ENCODE measurements at places on chromosomes 1 and 21.

DNA sequence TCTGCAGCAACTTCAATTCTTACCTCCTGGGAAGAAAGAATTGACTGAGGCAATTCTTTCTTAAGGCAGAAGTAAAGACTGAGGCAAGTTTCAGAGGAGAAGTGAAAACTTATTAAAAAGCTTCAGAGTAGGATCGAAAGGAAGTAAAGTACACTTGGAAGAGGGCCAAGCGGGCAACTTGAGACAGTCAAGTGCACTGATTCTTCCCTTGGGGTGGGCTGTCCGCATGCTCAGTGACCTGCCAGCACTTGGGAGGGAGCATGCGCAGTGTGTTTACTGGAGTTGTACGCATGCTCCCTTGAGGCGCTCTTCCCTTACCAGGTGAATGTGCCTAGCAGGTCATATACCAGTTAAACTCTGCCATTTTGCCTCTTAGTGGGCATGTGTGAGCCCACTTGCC lies 55.3 kb upstream of the NBPF3 start:
- no peak for DNase-seq

GRCh38 chr1:180893614-180894013 lies 19.1 kb upstream of the KIAA1614 start:
- no peak for DNase-seq

DNA sequence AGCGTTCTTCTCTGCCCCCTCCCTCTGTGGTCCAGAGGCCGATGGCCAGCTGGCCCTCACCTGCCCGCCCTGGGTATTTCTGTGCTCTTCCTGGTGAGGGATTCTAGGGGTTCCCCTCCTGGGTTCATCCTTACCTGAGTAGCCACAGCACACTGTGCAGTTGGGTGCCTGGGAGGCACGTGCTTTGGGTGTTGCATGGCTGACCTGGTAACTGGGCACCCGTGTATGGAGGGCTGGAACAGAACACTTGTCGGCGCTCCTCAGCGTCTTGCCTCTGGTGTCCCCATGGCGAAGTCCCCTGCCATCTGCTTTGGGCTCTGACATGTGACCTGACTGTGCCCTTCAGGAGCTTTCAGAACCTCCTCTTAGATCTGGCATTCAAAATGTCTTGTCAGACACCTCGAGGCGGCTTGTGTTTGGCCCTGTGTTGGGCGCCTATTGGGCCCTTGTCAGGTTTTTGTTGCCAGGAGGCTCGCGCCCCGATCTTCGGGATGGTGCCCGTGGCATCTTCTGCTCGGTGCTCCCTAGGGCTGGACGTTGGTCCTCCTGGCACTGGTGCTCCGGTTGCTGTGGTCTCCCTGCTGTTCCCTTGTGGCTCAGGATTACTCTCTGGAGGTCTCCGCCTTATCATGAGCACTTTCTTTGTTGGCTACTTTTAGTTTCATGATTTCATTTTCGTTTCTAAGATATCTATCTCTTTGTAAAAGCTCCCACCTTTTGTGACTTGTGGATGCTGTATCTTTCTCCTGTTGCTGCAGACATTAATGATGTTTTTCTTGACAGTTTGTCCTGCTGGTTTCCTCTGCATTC lies 28.5 kb downstream of the SKI start:
- no peak for DNase-seq

GRCh38 chr1:108897865-108898720 lies 21.3 kb downstream of the GPSM2 start:
- DNase-seq = peak; percentile 68

DNA sequence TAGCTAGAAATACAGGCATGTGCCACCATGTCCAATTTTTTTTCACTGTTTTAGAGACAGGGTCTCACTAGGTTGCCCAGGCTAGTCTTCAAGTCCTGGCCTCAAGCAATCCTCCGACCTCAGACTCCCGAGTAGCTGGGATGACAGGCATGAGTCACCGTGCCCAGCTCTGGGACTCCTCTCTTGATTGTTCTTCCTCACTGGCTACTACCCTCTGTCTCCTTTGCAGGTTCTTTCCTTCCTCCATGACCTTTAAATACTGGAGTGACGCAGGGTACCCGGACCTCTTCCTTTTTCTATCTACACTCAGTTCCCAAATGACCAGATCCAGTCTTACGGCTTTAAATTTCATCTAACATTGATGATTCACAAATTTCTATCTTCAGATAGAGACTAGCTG lies 34.9 kb downstream of the ASH1L start:
- no peak for DNase-seq

DNA sequence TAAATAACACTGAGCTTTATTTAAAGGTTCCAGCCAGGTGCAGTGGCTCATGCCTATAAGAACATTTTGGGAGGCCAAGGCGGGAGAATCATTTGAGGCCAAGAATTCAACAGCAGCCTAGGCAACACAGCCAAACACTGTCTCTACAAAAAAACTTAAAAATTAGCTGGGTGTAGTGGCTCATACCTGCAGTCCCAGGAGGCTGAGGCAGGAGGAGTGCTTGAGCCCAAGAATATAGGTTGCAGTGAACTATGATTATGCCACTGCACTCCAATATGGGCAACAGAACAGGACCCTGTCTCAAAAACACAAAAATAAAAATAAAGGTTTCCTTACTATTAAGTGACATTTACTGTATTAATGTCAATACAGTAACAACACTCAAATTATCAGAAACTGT lies 2.1 kb downstream of the TAF12 start:
- DNase-seq = peak; percentile 28

DNA sequence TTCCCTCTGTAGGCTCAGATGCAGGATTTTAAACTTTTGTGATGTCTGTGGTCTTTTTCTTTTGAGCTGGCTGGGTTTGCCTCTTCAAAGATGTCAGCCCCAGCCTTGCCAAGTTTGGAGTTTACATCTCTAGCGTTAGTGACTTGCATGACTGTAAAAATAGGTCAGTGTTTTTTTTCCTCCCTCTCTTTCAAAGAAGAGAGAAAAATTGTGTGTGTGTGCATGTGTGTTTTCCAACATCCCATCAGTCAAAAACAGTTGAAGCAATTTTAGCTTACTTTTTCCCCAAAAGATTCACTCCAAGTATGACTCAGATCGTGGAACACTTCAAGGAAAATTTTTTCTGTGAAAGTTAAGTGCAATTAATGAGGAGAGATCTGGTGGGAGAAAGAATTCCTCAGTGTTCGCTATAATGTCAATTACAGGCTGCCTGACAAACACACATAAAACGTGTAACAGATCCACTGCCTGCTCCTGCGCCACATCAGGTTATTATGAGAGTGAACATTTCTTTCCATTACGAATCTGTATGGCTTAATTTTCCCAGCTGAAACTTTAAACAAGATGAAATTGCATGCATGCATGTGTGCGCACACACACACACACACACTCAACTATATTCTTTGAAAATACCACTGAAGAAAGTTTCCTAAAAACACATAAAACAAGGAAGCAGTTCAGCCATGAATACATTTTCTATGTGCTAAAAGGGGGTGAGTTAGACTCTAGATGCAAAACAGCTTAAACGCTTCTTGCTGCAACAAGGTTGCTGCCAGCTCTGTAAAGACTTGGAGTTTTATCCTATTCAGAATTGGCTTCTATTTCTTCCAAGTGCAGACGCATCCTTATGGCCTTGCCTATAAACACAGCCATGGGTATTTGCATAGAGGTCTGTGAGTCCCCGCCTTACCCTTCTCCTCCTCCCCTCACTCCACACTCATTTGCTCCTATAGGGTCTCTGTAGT lies 55.5 kb downstream of the TLR5 start:
- DNase-seq = peak; percentile 29

DNA sequence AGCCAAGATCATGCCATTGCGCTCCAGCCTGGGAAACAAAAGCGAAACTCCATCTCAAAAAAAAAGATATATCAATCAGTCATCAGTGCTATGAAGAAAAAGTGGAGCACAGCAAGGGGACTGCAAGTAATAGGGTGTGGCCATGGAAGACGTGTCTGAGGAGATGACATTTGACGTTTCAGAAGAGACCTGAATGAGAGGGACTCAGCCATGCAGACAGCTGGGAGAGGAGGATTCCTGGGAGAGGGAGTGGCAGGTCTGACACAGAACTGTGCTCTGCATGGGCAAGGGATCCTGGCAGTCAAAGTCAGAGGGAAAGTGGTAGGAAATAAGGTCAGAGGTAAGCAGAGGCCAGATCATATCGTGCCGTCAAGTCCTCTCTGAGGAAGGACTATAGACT lies 3.3 kb downstream of the LAX1 start:
- DNase-seq = no peak

DNA sequence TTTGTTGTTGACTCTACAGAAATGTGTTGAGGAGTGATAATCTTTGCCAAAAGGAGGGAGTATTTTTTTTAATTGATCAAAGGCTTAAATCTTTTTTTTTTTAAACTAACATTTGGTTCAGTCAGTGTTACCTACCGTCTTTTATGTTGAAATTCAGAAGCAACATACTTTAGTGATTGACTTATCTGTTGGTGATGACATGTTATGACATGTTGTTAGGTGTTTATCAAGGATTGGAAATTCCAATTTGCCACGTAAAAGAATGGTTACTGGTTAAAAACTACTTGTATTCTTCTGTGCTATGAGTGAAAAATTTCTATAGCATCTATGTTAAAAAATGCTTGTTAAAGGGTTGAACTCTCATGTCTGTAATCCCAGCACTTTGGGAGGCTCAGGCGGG lies 61.2 kb downstream of the DNM3 start:
- no peak for DNase-seq

GRCh38 chr1:77188770-77189169 lies 30.5 kb downstream of the PIGK start:
- no peak for DNase-seq

DNA sequence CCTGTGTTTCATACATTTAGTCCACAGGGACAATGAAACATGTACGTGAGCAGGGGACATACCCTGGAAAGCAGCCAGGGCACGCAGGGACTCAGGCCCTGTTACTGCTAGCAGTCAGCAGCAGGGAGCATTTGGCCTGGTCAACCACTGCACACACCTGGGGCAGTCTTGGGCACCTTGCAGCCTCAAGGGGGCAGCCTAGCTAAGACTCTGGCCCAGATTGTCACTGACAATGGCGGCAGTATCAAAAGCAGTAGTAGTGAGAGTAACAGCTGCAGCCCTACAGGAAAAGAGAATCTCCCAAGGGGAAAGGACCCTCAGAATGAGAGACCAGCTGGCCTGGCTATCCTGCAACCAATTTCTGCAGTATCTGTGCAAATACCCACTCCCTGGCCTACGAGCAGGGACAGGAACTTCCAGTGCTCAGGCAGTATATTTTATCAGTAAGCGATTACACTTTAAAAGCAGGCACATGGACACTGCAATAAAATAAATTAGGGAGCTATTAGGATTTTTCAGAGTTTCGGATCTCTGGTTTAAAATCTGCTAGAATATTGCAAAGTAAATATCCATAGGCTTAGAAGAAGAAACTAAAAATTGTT lies 475.6 kb downstream of the LTN1 start:
- DNase-seq = peak; percentile 68

- DNase-seq = no peak
These were observed 129.4 kb downstream of the RASAL2 start for GRCh38 chr1:178223289-178223688.

DNA sequence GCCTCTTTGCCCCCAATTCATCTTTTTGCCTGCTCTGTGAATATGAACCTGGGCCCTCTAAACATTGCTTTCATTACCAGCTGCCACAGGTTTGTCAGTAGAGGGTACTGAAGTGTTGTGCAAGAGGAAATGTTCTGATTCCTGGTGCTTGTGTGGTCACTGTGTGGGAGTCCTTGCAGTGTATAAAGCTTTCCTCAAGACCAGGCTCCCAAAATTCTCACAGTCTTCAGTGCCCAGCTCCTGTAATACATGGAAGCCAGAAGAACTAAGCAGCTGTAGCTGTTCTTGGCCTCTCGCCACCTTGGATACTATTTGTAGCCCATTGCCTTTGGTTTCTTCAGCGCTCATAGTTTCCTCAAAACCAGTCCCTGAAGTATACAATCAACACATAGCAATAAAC lies 1046.2 kb downstream of the BRINP3 start:
- peak; percentile 16 for DNase-seq

- peak; percentile 56 for DNase-seq
These were observed 33.8 kb upstream of the RPL11 start for GRCh38 chr1:23657659-23658275.

DNA sequence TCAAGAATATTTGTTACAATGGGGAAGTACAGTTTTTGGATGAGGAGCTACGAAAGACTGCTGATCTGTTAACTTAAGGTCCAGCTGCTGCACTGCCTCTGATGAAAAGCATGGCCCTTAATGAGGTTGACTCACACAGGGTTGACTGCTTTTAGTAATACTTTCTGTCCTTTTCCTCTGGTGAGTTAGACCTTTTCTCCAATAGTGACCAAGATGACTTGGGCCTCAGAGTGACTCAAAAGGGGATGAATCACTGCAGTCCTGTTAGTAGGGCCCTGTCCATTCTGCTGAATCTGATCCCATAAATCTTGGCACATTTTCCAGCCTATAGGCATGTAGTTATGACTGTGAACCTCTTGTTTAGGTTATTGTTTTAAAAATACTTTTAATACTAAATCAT lies 2.7 kb downstream of the DISP1 start:
- DNase-seq = peak; percentile 78

DNA sequence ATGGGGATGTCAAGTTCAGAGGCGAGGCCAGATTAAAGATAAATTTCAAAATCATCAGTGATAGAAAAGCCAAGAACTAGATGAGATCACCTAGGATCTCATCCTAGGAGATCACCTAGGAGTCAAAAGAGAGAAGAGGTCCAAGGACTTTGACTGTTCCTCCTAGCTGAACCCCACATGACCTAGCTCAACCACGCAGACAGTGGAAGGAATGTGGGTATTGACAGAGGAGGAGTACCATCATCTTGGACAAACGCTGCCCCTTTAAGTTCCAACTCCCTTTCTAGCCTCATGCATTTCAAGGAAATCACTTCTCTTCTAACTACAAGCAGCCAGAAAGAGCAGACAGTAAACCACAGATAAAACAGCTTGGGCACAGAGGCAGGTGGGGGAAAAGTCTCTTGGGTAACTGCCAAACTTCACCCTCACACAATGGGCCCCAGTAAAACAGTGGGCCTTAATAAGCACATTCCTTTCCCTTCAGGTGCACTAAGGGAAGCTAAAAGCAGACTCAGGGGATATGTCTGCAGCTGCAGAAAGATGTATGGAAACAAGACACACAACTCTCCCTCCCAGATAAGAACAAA lies 12.5 kb upstream of the FAM76A start:
- DNase-seq = no peak

GRCh38 chr1:211474451-211474850 lies 17.5 kb downstream of the RD3 start:
- DNase-seq = no peak

DNA sequence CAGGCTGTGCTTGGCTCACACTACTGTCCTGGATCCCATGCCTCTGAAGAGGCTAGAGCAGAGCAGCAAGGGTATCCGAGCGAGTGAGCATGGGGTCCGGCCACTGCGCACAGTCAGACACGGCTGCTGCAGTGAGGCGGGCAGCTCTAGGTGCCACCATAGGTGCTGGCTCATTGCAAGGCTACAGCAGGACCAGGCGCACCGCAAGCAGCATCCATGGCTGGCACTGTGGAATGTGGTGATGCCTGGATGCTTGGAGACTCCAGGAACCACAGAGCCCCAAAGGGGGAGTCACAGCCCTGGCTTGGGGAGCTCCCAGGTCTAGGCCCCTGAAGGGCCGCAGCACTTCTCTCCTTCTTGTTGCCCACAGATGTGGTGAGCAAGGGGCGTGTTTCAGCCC lies 47.2 kb downstream of the ATP6V1G3 start:
- peak; percentile 26 for DNase-seq
